ENCODE measurements at places on chromosomes 2 and 18.

- DNase-seq, result no peak
These were observed 52.0 kb downstream of the FTCDNL1 start for GRCh38 chr2:199798831-199799580.

DNA sequence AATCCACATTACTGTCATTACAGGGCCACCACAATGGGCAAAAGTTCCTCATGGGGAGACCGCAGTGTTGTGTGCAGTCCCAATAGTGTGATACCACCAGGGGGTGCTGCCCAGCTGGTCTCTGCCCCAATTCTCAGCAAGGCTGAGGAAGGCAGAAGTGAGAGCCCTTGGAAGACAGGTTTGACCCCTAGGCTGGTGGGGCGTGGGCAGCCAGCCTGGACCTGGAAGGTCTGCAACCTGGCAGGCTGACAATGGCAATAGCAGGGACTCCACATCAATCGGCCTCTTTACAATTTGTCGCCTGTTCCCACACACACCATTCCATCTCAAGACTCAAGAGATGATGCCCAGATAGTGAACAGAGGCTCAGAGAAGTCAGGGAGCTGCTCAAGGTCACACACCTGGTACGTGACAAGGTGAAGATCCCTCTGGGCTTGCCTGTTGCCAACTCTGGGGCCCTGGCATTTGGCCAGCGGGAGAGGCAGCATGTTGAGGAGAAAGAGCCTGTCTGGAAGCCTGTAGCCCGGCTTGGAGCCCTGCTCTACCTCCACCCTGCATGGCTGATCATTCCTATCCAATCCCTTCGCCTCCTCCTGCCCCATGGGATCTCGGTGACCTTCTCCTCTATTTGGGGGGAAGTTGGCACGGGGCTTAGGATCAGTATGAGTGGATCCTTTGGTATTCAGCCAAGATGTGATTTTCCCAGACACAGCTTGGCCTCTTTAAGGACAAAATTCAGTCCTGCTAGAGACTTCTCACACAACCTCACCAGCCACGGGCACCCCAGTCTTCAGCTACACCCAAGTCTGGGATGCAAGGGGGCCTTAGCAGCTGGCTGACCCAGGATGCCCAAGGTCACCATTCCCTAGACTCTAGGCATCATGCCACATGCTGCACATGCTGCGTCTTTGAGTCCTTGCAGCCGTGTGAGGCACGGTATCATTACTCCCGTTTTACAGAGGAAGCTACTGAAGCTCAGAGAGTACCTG is 2.9 kb upstream of the ATOH8 start:
- peak; percentile 36 for DNase-seq

DNA sequence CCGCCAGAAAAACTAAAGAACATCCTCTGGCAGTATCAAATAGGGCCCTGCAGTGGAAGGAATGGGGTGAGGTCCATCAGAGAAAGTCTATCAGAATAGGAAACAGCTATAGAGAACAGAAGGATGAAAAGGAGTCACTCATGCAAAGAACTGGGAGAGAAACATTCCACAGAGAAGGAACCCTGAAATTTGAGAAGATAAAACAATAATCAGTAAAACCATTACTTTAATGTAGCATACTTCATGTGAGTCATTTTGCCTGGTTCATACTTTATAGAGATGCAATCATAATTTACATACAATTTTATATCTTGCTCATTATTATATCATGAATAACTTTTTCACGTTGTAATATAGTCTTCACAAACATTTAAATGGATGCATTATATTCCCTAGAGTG is 402.2 kb downstream of the NCKAP5 start:
- no peak for DNase-seq

GRCh38 chr18:50080932-50081560 is 113.9 kb downstream of the MYO5B start:
- DNase-seq, result no peak

DNA sequence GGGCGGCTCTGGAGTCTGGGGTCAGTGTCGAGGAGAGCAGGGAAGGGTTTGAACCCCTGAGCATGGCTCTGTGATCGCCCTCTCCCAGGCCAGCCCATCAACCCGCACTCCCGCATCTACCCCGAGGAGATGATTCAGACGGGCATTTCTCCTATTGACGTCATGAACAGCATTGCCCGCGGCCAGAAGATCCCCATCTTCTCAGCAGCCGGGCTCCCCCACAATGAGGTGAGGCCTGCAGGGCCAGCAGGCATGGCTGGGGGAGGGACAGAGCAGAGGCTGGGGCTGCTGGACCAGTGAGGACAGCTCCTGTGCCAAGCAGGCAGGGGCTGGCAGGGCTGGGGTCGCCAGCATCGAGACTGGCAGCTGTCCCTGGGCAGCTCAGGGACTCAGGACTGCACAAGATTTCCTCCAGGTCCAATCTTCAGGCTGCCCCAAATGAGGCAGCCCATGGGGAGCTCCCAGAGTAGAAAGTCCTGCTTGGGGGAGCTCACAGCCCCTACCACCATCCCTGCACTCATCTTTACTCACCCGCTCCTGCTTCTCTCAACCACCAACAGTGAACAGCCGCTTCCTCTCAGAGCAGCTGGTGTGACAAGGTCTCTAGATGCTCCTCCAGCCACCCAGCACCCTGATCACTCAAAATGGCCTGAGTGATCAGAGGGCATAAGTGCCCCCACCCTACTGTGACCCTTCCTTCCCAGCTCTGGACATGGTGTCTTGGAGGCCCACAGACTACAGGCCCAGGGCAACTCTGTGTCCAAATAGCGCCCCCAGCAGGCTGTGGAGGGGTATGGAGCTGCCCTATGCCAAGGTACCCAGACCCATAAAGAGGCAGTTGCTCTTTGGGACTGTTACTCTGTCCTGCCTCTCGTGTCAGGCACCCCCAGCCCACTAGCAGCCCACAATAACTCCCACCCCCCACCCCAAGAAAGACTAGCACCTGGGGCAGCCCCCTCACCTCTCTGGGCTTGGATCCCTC is 18.3 kb upstream of the ANKRD53 start:
- DNase-seq, result no peak

DNA sequence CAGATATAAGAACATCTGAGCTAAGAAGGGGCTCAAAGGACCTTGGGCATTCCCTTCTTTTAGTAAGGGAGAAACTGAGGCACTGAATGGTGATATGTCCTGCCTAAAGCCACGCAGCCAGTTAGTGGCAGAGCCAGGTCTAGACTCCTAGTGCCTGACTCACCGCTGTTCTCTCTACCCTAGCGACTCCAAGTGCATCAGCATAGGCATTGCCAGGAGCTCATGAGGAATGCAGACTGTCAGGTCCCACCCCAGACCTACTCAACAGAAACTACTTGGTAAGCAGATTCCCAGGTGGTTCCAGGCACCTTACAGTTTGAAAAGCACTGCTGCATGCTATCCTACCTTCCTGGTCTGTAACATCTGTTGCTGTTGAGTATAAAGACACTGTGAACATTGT is 158.9 kb downstream of the MSH2 start:
- no peak for DNase-seq

- DNase-seq, result no peak
These were observed 67.6 kb downstream of the TBC1D8 start for GRCh38 chr2:101083613-101084012.

DNA sequence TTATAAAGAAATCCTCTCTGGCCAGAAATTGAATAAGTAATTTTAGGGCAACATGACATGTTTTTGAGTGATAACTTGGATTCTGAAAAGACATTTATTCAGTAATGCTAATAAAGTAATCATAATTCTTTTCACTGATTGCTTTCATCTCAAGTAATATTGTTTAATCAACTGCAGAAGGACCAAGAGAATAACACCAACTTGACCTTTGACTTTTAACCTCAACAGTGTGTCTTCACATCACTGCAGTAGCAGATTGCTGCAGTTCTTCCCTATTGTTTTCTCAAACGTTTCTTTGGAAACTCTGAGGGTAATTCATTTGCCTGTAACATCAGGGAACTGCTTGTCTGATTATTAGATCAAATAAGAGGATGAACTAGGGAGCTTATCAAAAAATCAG is 104.9 kb upstream of the UPP2 start:
- no peak for DNase-seq
